ENCODE measurements at places on chromosomes 4 and X.

DNA sequence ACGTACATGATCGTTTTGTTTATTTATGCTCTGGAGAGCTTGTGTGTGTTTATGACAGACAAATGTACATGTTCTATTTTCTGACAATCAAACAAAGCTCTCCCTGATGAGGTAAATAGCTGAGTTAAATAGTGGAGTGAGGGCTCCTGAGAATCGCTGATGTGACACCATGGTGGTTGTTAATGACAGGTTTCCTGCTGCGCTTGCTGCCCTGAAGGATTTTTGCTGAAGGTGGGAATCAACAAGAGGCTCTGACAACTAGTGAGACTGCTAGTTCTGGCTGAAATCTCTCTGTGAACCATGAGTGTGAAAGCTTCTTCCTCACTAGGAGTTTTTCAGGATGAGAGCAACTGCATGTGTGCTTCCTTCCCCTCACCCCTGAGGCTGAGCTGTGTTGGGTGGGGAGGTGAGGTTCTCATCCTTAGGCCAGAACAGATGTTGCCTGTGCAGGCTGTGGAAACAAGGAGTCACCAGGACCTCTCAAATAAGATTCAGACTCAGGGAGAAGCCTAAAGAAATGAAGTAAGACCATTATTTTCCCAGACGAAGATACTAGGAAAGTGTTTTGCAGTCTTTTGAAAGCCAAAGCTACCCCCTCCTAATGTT lies 173.4 kb upstream of the JADE1 start:
- DNase-seq: no peak

GRCh38 chrX:109629310-109629709 lies 4.3 kb upstream of the KCNE5 start:
- no peak for DNase-seq

DNA sequence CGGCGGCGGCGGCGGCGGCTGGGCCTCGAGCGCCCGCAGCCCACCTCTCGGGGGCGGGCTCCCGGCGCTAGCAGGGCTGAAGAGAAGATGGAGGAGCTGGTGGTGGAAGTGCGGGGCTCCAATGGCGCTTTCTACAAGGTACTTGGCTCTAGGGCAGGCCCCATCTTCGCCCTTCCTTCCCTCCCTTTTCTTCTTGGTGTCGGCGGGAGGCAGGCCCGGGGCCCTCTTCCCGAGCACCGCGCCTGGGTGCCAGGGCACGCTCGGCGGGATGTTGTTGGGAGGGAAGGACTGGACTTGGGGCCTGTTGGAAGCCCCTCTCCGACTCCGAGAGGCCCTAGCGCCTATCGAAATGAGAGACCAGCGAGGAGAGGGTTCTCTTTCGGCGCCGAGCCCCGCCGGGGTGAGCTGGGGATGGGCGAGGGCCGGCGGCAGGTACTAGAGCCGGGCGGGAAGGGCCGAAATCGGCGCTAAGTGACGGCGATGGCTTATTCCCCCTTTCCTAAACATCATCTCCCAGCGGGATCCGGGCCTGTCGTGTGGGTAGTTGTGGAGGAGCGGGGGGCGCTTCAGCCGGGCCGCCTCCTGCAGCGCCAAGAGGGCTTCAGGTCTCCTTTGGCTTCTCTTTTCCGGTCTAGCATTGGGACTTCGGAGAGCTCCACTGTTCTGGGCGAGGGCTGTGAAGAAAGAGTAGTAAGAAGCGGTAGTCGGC lies 528 bp downstream of the FMR1 start:
- peak; percentile 15 for DNase-seq

DNA sequence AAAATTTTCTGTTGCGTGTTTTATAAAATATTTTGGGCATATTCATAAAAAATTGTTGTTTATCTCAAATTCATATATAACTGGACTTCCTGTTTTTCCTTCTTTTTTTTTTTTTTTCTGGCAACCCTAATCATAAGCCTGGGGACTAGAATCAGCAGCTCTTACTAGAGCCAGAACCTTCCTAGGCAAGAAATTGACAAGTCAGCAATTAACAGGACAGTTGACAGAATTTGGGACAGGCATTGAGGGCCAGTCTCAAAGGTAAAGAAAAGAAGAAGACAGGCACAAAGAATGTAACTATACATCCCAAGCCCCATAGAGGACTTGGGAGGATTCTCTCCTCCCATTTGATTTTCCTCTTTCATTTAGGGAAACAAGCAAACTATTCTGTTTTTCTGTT lies 35.0 kb upstream of the HS3ST1 start:
- no peak for DNase-seq

DNA sequence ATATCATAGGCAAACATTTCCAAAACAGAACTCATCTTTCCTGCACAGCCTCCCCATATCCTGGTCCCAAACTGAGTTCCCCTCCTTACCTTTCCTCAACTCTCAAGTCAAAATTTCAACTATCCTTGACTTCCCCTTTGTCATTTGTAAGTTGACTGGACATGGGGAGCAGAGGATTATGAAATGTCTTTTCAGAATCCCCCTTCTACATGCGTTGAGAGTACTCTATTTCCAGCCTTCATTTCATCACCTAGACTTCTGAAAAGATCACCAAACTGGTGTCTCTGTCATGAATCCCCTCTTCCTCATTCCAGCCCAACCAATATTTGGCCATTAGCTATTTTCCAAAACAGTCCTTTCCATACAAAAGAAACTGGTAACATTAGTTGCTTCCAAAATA lies 95.2 kb downstream of the SYNPO2 start:
- no peak for DNase-seq

DNA sequence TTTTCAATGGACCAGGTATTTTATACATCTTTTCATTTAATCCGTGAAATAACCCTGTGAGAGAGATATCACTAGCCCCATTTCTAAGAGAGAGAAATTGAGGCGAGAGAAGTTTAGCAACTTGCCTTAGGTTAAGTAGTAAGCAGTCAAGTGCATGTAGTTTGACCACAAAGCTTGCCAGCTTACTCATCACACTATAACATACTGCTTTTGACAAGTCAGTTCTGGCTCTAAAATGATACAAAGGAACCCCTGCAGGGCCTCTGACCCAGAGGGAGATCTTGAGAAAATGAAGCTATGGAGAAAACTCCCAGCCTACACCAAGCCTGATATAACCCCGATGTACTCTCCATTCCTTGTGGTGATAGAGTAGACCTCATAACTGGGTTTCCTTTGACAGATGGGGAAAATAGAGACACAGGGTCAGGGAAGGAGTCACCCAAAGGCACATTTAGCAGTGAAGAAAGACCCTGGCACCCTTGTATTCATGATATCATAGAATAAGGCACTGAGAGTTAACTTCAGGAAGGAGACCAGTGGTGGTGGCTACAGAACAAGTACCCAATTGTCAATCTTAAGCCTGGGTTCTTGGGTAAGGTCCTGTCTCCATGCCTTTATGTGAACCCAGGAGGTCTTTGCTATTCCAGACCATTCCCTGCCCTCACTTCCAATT lies 60.2 kb upstream of the MSN start:
- no peak for DNase-seq

GRCh38 chrX:38669428-38669827 lies 108.1 kb downstream of the TSPAN7 start:
- DNase-seq: no peak

DNA sequence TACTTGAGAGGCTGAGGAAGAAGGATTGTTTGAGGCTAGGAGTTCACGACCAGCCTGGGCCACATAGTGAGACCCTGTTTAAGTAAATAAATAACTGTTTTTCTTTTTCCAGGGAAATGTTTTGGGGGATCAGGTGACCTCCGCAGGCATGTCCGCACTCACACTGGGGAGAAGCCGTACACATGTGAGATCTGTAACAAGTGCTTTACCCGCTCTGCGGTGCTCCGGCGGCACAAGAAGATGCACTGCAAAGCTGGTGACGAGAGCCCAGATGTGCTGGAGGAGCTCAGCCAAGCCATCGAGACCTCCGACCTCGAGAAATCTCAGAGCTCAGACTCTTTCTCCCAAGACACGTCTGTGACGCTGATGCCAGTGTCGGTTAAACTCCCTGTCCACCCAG lies 30.5 kb downstream of the ZBTB49 start:
- no peak for DNase-seq

DNA sequence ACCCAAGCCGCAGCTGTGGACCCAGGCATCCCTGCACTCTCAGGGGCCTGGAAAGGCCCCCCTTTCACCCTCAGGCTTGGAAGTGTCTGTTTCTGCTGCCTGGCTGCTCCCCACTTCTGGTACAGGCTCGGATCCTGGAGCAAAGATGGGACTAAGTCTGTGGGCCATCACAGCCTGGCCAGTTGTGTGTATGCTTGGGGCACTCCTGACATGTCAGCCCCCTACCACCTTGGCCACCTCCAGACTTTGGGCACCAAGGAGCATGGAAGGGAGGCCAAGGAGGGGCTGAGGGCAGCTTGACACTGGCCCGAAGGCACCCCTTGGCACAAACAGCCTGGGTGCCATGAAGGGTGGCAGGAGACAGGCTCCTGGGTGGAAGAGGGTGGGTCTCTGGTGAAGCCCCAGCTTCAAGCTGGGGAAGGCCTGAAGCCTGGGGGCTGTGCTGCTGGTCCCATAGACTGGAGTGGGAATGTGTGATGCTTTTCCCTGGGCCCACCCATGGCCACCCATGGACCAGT lies 799.4 kb upstream of the AGA start:
- DNase-seq: no peak

DNA sequence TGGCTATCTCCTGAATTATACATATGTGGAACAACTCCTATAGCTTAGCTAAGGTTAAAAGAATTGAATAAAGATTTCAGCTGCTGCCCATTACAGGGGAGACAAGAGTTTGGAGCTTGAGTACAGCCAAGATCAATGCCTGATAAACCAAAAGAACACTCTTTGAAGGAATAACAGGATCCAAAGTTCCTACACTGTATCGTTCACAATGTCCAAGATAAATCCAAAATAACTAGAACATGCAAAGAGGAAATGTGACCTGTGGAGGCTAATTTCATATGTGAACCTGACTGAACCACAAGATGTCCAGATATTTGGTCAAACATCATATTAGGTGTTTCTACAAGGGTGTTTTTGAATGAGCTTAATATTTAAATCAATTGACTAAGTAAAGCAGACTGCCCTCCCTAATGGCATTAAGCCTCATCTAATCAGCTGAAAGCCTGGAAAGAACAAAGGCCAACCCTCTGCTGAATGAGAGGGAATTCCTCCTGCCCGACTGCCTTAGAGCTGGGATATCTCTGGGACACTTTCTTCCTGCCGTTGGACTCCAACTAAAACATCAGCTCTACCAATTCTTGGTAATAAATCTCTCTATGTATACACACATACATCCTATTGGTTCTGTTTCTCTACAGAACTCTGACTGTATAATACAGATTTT lies 19.2 kb downstream of the RFC1 start:
- DNase-seq: no peak

DNA sequence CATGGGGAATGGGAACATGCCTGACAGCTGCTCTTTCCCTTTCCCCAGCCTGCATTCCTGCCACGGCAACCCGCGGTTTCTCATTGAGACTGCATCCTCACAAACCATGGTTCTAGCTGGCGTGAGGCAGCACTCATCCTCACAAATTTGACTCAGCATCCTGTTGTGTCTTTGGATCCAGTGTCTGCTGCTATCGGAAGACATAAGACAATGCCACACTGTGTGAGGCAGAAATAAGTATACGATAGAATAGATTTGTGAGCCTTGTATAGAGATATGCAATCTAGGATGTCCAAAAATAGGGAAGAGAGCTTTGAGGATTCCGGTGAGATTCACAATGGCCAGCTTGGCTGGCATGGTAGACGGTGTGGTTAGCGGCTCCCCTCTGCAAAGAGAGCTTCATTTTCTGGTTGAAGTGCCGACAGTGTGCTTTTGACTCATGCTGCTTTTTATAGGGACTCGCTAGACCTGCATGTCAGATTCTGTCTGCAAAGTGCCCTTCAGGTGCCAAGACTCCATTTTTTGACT lies 161.3 kb upstream of the PSAPL1 start:
- no peak for DNase-seq

GRCh38 chr4:120010646-120011045 lies 56.0 kb downstream of the MAD2L1 start:
- no peak for DNase-seq

- DNase-seq: no peak
Observed at GRCh38 chr4:24282446-24282845, 301.9 kb downstream of the DHX15 start.

- DNase-seq: no peak
Observed at GRCh38 chr4:3671571-3672464, 94.4 kb upstream of the ADRA2C start.

- no peak for DNase-seq
Observed at GRCh38 chr4:111016416-111016815, 393.5 kb upstream of the PITX2 start.

- no peak for DNase-seq
Observed at GRCh38 chr4:87375719-87376291, 15.2 kb downstream of the HSD17B11 start.

- no peak for DNase-seq
Observed at GRCh38 chrX:139224953-139225665, 305.4 kb upstream of the F9 start.

DNA sequence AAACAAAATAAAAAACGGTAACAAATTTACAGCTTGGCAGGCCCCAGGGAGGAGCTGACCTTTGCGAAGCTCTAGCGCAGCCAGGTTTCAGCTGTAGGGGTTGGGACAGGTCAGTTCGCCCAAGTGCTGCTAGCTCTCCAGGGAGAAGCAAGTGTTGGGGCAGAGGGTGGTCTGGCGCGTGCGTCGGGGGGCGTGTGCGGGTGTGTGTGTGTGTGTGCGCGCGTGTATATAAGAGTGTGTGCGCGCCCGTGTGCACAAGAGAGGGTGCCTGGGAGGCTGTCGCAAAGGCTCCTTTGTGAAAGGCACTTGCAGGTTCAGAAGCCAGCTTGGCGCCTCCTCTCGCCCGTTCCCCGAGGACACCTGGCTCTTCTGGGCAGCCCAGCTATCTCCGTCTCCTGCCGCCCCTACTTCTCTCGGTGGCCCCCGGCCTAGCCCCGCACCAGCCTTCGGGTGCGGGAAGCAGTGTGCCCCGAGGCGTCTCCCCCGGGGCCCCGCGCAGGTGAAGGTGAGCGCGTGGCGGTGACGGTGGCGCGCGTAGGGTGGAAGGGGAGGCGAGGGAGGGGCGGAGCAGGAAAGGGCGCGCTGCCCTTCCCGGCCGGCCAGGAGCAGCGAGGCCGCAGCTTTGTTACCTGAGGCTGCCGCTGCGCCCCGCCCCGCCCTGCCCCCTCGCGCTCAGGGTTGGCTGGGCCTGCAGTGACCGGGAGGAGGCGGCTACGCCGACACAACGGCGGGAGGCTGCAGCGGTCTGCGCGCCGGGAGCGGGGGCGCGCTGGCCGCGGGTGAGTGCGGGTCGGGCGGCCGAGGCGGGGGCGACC lies at the start of gene FHDC1:
Gene FHDC1, plus strand, starts transcription at position 693 of the 815 bp plus-strand sequence. CDS start 6,735 bp downstream, outside the sequence.
- DNase-seq: no peak

GRCh38 chr4:138953961-138954371 lies 61.6 kb upstream of the NOCT start:
- DNase-seq: no peak

GRCh38 chrX:119411959-119412358 lies 12.8 kb downstream of the SLC25A43 start:
- no peak for DNase-seq

- no peak for DNase-seq
Observed at GRCh38 chr4:40515398-40516293, 114.0 kb downstream of the RBM47 start.

GRCh38 chr4:184420881-184421416 lies 53.4 kb downstream of the IRF2 start:
- DNase-seq: no peak
